ENCODE measurements at places on chromosomes 6 and 20.

GRCh38 chr20:50207026-50207425 lies 16.4 kb downstream of the CEBPB start:
- DNase-seq: no peak

DNA sequence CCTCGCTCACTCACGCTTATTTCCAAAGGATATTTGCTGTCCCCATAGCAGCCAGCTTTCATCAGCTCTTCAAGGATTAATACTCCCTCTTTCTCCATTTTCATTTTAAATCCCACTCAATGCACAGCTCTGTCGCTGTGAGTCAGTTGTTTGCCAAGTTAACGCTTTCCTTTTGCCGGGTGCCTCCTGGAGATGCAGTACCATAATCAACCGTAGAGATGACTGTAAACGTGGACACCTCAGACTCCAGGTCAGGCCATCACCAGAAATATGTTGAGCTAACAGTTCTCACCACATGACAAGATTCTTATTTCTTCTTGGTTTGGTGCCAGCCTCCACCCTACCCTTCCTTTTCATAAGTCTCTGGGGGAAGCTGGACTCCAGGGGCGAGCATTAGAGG lies 66.6 kb upstream of the TAB2 start:
- DNase-seq: no peak

DNA sequence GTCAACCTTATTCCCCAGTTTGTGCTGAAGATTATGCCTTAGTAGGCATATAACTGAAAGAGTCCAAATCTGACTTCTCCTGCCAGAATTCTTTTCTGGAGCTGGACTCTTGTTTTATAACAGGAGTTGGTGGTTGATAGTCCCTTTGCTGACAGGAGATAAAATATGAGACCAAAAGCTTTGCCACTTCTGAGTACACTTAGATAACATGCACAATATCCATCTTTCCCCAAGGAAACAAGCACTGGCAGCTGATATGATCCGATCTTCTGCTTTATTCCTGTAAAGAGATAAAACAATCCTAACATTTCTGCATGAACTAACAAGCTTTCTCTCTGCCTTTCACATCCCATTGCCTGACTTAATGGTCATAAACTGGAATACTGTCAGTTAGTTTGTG lies 1265.4 kb upstream of the ADGRB3 start:
- DNase-seq: no peak

DNA sequence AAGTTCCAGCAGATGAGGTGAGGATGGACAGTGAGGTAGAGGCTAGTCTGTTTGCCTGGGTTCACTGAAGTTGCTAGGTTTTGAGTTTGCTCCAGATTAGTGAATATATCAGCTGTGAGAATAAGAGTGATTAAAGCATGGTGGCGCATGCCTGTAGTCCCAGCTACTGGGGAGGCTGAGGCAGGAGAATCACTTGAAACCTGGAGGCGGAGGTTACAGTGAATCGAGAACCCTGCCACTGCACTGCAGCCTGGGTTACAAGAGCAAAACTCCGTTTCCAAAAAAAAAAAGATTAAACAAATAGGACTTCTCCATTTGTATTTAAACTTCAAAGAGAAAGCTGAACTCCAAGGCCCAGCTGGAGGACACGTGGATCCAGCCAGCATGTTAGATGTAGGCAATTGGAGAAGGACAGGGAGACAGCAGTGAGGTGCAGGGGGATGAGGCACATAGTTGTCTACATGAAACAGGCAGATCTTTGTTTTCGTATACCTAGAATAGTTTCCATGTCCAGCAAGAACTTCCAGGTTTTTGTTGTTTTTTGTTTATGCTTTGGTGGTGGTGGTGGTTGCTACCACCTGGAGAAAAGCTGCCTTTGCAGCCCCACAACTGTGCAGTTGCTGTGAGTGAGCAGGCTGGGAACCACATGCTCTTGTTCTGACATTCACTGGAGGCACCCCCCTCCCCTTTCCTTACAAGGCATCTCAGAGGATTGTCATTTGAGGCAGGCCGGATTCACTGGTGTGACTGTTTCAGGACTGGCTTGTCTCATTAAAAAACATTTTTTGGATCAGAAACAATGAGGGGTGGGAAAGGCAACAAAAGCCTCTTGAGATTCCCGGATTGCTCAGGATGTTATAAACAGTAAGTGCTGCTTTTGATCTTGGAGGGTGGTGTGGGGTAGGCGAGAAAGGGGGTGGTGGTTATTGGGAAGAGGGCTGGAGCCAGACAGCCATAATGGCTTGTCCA lies 72.3 kb downstream of the JARID2 start:
- DNase-seq: no peak

DNA sequence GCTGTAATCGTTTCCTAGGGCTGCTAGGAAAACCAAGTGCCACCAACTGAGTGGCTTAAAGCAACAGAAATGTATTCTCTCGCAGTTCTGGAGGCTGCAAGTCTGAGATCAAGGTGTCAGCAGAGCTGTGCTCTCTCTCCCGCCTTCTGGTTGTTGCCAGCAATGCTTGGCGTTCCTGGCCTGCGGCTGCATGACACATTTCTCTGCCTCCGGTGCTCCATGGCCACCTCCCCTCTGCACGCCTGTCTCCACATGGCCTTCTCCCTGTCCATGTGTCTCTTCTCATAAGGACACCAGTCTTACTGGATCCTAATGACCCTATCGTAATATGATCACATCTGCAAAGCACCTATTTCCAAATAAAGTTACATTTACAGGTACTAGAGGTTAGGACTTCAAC lies 91.7 kb upstream of the AKAP12 start:
- no peak for DNase-seq

DNA sequence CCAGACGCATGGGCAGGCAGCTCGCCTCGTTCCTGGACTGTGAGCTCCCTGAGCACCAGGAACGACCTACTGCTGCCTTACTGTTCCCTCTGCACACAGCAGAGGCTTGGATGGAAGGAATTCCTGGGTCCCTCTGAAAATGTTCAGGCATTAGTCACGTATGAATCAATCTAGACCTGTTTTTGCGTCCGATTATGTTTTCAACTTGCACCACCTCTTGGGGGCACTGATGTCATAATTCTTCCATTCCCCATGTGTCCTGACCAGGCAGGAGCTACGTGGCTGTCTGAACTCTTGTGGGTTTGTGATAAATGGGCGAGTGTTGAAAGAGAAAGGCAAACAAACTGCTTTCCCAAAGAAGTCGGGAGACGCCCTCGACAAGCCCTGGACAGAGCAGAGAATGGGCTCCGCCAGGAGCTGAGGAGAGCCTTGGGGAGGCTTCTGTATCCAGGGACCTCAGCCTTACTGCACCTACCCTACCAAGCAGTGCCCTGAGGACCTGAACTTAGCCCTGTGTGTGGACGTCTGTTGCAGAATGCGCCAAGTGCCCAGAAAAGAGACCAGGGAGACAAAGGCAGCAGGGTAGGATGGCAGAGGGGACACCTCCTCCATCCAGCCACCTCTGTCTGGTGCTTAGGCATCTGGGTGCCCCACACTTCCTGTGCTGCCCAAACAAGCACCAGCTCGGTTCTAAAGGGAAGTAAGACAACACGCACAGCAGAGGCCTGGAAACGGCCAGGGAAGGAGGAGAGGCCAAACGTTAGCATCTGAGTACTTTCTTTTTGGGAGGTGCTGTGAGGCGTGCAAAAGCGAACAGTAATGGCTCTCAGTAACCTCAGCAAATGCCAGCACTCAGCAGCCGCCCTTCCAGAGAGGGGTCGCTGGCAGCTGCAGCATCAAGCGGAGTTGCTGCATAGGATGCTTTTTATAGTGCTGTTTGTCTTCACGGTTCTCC lies 124.2 kb downstream of the LY86 start:
- no peak for DNase-seq

GRCh38 chr6:131040866-131041265 lies 22.2 kb downstream of the EPB41L2 start:
- DNase-seq: no peak

DNA sequence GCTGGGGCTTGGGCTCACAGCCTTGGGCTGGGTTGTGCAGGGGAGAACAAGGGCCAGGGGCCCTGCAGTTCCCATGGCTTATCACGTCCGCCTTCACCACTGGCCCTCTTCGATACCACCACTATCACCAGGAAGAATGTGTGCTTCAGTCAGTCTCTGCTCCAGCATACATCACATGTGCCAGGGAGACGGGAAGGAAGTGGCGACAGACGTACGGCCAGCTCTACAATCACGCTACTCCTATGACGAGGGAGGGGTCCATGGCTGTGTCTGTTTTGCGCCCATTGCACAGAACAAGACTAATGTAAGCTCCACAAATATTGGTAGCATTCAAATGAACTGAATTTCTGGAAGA lies 72.1 kb downstream of the TRAM2 start:
- no peak for DNase-seq

DNA sequence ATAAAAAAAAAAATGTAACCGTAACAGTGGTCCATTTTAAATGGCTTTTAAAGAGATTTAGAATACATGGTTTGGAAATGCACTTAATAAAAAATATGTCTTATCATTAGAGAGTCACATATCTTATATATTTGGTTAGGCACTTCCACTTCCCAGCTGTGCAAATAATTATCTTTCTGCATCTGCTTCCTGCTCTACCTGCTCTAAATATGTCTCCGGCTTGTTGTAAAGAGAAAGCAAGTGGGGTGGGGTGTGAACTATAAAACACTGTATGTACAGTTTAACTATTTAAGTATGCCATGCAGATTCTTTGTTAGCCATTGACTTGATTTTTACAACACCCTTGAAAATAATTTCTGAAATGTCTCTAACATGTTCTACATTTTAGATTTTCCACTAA lies 106.3 kb downstream of the NKAIN2 start:
- no peak for DNase-seq

GRCh38 chr6:132812255-132812732 lies 2.1 kb upstream of the RPS12 start:
- DNase-seq: no peak

DNA sequence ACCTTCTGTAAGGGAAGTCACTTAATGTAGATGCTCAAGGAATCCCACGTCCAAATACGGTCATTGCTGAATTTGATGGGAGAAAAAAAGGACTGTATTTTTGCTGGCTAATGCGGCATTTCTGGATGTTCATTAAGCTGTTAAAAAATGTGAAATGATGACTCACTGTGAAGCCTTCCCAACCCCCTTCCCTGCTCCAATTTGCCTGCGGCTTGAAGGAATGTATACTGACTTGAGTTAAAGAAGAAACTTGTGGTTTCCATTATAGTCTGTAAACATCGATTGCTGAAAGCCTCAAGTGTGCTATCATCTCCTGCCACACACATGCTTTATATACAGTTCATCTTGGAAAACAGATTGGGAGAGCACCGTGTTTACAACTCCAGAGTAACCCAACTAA lies 249.1 kb upstream of the JAG1 start:
- DNase-seq: no peak

GRCh38 chr6:83308833-83309232 lies 115.7 kb downstream of the RWDD2A start:
- DNase-seq: no peak

DNA sequence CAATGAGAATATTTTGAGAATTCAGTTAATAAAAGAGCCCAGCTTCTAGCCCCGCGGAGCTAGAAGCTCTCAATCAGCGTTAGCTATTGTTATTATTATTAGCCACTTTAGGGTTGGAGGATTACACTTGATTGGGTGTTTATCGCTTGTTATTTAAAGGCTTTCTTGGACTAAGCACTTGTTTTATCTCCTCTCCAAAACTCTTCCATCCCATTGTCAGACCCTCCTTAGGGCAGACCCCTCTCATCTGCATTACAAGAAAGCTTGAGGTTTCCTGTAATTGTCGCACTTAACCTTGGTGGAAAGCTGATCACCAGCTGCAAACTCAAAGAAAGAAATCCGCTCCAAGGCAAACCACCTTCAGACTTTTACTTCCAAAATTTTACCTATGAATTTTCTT lies 4.8 kb downstream of the DPPA5 start:
- DNase-seq: no peak

DNA sequence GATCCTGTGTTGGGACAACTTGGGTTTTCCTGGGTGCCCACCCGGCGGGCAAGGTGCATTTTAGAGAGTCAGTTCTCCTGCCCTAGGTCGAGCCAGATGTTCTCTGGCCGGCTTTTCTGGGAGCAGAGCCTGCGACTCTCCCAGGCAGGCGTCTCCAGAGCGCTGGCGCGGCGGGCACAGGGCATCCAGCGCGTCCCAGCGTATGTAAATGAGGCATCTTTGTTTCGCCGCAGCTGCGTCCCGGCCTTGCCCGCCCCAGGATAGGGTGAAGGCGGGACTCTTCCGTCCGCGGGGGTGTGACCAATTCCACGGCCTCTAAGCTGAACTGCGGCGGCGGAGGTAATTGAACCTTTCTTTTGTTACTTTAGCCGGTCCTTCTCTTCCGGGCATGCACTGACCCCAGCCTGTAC lies 9.1 kb downstream of the GRIK2 start:
- no peak for DNase-seq

DNA sequence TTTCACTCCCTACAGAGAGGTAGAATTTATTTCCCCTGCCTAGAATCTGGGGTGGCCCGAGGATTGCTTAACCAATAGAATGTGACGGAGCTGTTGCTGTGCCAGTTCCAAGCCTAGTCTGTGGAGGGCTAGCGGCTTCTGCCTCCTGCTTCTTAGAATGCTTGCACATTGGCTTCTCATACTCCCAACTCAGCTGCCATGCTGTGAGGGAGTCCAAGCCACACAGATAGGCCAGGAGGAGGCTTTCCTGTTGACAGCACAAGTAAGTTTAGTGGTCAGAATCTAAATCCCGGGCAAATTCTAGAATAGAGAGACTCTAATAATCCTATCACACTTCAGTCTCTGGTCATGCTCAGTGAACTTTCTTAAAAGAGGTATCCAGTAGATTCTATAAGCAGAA lies 57.5 kb upstream of the SNRPB2 start:
- no peak for DNase-seq

DNA sequence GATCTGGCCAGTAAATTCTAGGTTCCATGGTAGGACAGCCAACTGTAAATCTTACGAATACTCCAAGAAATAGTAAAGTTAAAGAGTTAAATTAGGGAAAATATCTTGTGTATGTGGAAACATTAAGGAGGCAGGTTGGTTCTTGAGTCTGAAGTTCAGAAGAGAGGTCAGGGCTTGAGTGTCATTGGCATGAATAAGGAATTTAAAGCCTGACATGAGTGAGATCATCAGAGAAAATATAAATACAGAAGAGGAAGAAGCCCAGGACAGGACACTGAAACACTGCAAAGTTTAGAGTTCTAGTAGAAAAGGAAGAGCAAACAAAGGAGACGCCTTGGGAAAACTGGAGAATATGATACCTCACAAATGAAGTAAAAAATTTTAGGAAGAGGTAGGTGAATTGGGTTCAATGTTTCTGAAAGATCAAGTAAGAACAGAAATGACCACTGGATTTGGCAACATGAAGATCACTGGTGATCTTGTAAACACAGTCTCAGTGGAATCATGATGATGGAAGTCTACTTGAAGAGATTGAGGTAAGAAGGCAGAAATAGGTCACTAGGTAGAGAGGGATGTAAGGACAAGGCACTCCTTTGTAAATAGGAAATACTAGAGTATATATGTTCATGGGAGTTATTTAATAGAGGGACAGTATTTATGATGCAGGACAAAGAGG lies 41.6 kb upstream of the SYNCRIP start:
- no peak for DNase-seq

GRCh38 chr6:134930463-134930862 lies 19.4 kb downstream of the ALDH8A1 start:
- DNase-seq: no peak
